ENCODE measurements at places on chromosomes 6 and 20. TPM values are rescaled to one million over a fixed set of nuclear protein-coding genes. Genes with fewer than 3 reads are reported as not detected.

Gene CGA
- total RNA-seq = not detected

Gene ABHD16B
- total RNA-seq = not detected

Gene RBBP8NL
- total RNA-seq = not detected

Gene LZTS3
- total RNA-seq = 1.8 TPM

Gene SYNDIG1
- 1.8 TPM for total RNA-seq

Gene CST4
- total RNA-seq = 0.78 TPM

Gene MKKS
- total RNA-seq = 8.4 TPM

Gene GFOD1
- 2.6 TPM for total RNA-seq

Gene CST3
- total RNA-seq = 801 TPM

Gene TCF21
- 119 TPM for total RNA-seq

Gene BPIFB1
- not detected for total RNA-seq

Gene CFAP61
- total RNA-seq = not detected

Gene KIAA0408
- 1.6 TPM for total RNA-seq

Gene SCRT2
- total RNA-seq = not detected

Gene GATA5
- not detected for total RNA-seq

Gene MICB
- 23.1 TPM for total RNA-seq

Gene PRICKLE4
- 1.6 TPM for total RNA-seq

Gene THBD
- total RNA-seq = 6.5 TPM

Gene SAPCD1
- total RNA-seq = not detected
